Erythroblast (primary cell): ENCODE measurements at places on chromosomes 13 and 19.

GRCh38 chr19:50178320-50178719, 15.2 kb upstream of the IZUMO2 start:
- no peak for DNase-seq

DNA sequence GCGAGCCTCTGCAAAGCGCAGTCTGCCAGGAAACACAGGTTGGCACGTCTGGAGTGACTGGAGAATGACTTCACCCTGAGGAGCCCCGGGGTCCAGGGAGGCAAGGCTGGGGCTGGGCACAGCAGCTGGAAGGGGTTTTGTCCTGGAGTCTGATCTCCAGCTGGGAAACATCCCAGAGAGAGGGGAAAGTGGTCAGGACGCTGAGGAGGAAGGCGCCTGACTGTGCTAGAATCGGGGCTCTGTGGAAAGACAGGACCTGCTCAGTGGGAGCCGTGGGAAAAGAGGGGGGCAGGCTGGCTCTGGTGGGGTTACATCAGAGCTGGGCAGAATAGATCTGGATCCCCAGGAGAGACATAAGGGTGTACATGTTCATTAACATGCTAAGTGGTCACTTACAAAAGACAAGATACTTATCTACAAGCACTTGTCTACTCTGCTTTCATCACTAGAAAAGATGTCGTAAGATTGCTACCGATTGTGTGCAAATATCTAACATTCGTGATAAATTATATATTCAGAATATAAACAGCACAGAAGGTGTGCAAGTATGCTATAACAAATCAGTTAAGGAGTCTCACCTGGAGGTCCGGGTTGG, 106.6 kb downstream of the COL4A1 start:
- no peak for DNase-seq

- DNase-seq = no peak
These were observed 179.7 kb downstream of the STK24 start for GRCh38 chr13:98397221-98397620.

DNA sequence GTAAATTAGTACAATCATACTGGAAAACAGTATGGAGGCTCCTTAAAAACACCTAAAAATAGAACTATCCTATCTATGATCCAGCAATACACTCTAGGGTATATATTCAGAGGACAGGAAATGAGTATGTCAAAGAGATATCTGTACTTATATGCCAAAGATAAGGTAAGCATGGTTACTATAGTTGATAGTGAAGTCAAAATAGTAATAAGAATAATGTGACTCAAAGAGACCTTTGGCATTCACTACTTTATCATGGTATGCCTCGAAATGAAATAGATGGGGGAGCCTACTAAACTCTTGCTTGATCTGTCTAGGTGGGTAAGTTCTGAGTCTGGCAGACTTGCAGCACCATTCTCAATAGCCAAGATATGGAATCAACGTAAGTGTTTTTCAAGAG, 30.3 kb downstream of the FXYD5 start:
- DNase-seq = no peak

- no peak for DNase-seq
These were observed 133.6 kb upstream of the RNF113B start for GRCh38 chr13:98310485-98311199.

- peak; percentile 62 for DNase-seq
These were observed 2.7 kb downstream of the EGLN2 start for GRCh38 chr19:40801426-40802299.

GRCh38 chr19:14409146-14410023, 9.8 kb downstream of the DDX39A start:
- DNase-seq = no peak

DNA sequence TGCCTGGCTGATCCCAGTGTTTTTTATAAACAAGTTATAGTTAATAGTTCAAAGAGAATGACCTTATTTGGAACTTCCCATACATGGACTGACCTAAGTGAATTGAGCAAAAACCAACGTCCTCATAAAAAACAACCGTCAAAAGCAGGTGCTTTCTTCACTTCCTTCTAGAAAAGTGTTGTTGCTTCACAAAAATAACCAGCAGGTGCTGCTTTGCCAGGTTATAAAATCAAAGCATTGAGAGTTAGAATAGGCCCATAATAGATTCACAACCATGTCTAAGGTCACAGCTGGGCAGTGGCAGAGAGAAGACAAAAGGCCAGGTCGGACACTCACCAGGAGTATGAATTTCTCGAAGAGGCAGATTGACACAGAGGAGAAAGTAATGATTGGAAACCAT, 9.5 kb downstream of the RUBCNL start:
- DNase-seq = no peak

DNA sequence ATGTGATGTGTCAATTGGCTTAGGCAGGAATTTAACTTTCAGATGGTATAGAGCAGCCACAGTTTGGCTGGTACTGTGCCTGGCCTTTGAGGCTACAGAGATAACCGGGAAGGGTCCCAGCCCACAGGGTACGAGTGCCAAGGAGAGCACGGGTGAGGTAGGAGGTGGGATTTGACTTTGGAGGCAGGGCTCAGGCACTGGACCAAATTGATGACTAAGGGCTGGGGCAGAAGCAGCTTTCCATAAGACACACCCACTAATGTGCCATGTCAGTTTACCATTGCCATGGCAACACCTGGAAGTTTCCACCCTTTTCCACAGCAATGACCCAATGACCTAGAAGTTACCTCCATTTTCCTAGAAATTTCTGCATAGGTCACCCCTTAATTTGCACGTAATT, 466.2 kb downstream of the TSHZ3 start:
- no peak for DNase-seq

GRCh38 chr13:76538004-76538403, 348.2 kb downstream of the KCTD12 start:
- no peak for DNase-seq

- DNase-seq = peak; percentile 94
These were observed 1.2 kb downstream of the LONP1 start for GRCh38 chr19:5718579-5719273.

DNA sequence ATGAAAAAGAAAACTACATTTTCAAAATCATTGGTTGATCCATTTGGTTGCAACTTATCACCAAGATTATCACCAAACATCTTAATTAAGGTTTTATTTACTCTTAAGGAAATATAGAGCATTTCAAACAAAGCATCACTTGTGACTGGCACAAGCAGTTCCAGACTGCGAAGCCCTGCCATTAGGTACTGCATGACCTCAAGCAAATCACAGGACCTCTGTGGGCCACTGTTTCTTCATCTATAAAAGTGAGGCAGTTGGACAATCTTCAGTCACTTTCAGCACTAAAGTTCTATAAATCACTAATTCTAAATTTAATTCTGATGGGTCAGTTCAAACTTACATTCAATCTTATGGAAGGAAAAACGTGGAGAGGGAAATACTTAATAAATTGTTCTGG, 2.0 kb downstream of the ELF1 start:
- DNase-seq = peak; percentile 45

DNA sequence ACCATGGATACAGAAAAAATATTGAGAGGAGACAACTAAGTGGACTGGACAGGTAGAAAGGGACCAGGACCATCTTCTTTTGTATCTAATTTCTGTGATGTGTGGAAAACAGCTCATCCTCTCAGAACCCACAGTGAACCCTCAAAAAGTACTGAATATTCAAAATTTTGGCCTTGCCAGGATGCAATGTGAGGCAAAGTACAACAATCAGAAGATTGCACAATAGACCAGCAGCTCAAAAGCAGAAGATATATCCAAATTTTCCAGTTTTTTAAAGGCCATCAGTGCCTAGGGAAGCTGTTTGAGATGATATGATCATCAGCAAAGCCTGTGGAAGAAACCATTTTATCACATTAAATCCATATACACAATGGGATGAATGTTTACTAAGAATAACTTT, 973.3 kb upstream of the MIR17HG start:
- no peak for DNase-seq

GRCh38 chr13:80359414-80359777, 18.5 kb upstream of the SPRY2 start:
- DNase-seq = no peak

GRCh38 chr13:51222686-51223559, 725 bp downstream of the FAM124A start:
- no peak for DNase-seq

DNA sequence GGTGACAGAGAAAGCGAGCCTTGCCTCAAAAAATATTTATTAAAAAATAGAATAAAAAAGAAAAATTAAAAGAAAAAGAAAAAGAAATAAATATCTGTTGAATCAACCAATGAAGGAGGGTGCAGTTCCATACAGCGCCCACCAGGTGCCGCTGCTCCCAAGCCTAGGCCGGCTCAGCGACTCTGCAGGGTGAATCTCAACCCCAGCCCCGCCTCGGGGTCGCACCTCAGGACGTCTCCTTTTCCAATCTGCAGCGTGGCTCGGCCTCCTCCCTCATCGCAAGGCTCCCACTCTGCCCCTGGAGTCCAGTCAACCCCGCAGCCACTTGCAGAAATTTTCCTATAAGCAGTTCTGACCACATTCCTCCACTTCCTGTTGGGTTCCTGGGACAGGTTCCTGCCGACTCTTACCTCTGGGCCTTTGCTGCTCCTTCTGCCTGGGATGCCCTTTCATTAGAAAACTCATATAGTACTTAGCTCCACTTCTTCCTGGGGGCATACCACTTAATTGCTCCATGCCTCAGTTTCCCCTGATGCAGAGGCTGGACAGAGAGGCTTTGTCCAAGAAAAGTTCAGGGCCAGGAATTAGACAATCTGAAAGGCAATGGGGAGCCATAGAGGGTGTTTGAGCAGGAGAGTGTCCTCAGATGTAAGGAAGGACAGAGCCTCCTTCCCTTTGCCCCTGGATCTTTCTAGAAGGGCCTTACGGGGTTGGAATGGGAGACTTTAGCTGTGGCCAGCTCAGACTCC, 24.3 kb downstream of the NFILZ start:
- DNase-seq = peak; percentile 50

DNA sequence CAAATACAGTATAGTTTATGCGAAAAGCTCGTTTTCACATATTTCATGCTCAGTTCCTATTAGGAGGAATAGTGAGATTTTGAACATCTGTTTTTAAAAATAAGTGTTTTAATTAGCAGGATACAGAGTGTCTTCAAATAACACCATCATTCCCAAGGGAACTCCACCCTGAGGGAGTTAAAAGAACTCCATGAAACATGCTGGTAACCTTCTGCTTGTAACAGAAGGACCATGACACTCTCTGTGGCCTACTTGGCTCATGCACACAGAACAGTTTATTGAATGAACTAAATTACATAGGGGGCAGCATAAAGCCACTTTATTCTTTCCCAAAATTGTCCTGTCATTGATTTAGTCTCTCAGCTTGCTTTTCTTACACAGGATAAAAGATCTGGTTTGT, 809.5 kb upstream of the SLITRK6 start:
- no peak for DNase-seq

DNA sequence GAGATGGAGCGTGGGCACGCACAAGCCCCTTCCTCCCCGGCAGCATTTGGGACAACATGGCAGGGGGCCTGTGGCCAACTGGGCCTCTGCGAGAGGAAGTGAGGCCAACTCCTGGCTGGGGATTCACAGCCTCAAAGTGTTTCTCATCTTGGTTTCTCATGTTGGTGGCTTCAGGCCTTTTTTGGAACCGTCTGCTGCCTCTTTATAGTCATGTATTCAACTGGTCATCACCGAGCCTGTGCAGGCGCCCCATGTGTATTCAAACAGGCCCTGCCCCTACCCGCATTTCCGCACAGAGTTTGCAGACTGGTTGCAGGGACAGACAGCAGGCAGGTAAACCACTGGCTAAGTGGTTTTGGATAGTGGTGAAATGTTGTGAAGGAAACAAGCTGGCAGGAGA, 17.3 kb upstream of the RELB start:
- DNase-seq = no peak

DNA sequence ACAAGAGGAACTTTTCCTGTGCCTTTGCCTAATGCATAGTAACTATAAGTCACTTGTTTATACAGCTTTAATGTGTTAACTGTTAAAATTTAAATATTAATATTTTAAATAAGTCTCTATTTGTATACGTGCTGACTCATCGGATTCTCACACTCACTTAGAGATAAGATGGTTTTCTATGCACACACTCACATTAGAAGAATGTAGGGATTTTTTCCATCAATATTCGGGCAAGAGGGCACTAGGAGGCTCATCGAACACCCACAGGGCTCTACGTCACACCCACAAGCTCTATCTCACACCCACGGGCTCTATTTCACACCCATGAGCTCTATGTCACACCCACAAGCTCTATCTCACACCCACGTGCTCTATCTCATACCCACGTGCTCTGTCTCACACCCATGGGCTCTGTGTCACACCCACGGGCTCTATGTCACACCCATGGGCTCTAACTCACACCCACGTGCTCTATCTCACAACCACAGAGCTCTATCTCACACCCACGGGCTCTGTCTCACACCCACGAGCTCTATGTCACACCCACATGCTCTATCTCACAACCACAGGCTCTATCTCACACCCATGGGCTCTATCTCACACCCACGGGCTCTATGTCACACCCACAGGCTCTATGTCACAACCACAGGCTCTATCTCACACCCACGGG, 73.4 kb downstream of the COL4A2 start:
- DNase-seq = no peak

DNA sequence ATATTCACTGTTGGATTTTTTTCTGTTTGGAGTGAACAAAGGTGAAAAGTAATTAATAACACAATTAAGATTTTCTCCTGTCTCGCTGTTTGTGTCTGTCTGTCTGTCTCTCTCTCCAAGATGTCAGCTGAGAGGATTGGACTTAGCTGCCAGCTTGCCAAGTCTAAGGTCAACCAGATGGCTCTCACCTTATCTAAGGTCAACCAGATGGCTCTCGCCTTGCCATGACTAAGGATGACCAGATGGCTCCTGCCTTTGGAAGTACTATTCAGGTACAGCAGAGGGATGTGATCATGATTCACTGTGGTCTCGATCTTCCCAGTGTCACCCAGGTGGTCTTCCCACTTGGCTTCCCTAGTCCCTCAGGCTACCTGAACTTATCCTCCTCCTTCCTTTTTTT, 1436.4 kb downstream of the UQCRFS1 start:
- DNase-seq = no peak

GRCh38 chr13:75797239-75797638, 161.1 kb downstream of the LMO7 start:
- no peak for DNase-seq

GRCh38 chr19:2663920-2664571, 38.4 kb downstream of the GNG7 start:
- DNase-seq = no peak

DNA sequence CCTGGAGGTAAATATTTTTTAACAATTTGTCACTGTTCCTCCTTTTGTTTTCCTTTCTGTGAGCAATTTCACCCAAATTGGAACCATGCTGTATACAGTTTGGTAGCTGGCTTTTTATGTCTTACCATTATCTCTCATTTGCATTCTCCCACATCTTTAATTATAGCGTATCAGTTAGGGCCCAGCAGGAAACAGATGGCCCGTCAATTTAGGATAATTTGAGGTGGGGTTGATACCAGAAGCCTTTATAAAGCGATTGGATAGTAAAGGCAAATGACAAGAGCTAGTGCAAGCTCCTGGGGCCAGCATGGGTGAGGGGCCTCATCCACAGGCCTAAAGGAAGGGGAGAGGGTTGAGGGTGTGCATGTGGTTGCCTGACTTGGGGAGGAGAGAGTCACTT, 3.8 kb upstream of the IFNL4 start:
- DNase-seq = peak; percentile 88
